ENCODE measurements at places on chromosomes 3 and 15.

- no peak for DNase-seq
Measured at GRCh38 chr3:149122721-149123578, 6.5 kb upstream of the HPS3 start.

DNA sequence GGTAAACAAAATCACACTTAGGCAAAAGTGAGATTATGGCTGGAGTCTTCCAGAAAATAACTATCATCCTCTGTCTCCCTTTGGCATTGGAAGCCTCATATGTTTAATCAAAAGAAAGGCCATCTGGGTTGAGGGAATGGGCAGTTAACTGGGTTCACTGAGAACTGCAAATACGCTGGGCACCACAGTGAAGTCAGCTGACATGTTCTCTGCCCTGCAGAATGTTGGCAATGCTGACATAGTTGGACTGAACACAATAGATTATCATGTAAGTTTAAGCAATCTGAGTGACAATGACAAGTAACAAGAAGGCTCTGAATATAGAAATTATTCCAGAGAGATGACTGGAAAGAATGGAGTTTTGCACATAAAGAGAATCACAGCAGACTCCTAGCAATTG, 43.8 kb upstream of the SLC25A26 start:
- DNase-seq: no peak

DNA sequence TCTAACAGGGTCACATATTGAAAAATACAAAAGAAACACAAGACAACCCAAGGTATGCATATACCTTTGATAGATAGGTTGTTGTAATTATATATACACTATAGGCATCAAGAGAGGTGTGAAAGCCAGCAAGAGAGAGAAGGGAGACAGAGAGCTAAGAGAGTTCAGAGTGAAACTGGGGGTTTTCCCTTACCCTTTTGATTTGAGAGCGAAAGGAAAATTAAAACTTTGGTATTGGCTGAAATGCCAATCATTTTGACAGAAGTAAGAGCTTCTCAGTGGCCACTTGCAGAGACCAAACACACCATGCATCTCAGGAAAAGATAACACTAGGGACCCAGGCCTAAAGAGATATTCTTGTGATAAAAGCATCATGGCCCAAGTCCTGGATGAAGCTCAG, 183.6 kb downstream of the SHOX2 start:
- DNase-seq: no peak

DNA sequence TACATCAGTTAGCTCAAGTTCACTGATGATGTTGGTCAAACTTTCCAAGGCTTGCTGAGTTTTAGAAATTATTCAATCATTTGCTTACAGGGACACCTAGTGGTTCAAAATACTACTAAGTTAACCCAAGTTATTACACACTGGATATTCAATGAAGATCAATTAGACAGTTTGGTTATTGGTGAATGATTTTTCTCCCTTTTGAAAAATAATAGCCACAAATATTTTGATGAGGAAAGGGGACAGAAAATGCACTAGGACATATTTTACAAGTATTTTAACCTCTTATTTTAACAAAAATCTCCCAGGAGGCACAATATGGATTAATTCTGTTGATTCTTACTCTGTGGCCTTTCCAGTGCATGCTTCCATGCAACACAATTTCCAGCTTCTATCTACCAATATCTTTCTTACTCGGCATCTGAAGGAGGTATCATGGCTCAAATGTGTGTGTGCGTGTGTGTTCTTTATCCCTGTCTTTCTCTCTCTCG, 20.1 kb upstream of the GOLGA6L2 start:
- DNase-seq: peak; percentile 3

- no peak for DNase-seq
Measured at GRCh38 chr15:68411343-68411675, 20.7 kb downstream of the ITGA11 start.

GRCh38 chr3:53705774-53706173, 140.4 kb downstream of the CHDH start:
- DNase-seq: no peak

All from SK-N-MC (cell line).